MV-4-11 (cell line): ENCODE measurements at places on chromosomes 4 and X.

GRCh38 chr4:139131209-139131870 is 45.7 kb downstream of the ELF2 start:
- DNase-seq, result no peak

GRCh38 chrX:45011597-45011996 is 138.6 kb downstream of the KDM6A start:
- no peak for DNase-seq

DNA sequence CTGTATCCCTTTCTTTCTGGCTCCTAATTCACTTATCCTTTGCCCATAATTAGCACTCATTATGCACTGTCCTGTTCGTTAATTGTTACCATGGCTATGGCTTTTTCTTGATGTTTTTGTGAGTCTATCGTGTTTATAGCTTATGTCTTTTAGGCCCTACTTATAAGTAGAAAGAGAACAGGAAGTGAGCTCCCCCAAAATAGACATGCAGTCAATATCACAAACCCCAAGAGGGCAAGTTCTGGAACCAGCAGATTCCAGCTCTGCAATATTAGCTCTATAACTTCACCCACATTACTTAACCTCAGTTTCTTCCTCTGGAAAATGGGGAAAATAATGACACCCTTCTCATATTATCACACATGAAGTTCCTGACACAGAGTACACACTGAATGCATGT is 7.4 kb upstream of the HS3ST1 start:
- DNase-seq, result peak; percentile 35

GRCh38 chr4:7705062-7705461 is 234.6 kb downstream of the AFAP1 start:
- DNase-seq, result no peak

DNA sequence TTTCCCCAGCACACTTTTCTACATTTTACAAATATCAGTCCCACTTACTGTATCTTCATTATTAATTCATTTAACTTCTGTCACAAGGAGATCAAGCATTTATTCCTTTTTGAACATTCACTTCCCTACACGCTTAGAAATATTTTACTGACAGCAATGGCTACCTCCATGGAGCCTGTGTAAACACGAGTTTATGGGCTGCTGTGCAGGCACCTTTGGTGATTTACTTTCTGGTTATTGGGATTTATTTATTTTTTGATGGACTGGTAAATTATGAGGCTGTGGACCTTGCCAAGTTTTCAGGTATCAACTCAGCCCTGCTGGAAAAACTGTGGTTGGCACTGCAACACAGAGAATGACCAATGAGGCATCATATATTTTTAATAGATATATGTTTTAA is 45.4 kb upstream of the PAQR3 start:
- DNase-seq, result no peak

- DNase-seq, result no peak
Measured at GRCh38 chr4:7165874-7166201, 26.5 kb upstream of the SORCS2 start.

DNA sequence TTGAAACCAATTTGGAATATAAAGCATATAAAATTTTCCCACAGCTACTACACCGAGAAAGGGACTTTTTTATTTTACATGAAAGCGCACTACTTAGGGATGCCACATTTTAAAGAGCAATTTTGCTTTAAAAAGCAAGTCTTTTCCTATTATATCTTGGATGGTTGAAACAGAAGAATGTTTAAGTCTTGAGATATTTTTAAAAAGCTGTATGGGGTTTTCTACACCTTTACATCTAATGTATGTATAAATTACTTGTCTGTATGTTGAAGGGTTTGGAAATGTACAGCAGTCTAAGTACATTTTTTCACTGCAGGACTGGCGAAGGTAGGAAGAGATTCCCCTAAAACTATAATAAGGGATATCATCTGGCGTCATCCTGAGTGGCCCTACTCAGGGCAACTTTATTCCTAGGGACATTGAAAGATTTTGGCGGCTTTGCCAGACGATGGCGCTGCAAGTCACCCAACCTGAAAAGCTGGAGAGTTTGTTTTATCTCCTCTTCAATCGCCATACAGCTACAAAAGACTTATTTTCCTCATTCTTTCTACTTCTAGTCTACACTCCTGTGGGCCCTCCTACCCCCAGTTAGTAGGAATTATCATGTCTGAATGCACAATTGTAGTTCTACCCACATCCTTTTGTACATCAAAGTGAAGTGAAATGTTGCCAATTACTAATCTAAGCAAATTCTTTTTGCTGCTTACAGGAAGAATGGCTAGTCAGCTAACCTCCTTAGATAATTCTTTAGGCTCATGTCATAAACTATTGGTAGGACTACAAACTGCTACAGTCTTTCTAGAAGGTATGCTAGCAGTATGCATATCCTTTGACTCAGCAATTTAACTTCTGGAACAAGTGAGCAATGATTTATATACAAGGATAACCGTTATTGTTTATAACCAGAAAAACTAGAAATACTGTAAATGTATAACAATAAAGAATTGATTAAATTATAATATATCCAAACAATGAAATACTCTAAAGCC is 782 bp upstream of the NEK1 start:
- DNase-seq, result peak; percentile 64

DNA sequence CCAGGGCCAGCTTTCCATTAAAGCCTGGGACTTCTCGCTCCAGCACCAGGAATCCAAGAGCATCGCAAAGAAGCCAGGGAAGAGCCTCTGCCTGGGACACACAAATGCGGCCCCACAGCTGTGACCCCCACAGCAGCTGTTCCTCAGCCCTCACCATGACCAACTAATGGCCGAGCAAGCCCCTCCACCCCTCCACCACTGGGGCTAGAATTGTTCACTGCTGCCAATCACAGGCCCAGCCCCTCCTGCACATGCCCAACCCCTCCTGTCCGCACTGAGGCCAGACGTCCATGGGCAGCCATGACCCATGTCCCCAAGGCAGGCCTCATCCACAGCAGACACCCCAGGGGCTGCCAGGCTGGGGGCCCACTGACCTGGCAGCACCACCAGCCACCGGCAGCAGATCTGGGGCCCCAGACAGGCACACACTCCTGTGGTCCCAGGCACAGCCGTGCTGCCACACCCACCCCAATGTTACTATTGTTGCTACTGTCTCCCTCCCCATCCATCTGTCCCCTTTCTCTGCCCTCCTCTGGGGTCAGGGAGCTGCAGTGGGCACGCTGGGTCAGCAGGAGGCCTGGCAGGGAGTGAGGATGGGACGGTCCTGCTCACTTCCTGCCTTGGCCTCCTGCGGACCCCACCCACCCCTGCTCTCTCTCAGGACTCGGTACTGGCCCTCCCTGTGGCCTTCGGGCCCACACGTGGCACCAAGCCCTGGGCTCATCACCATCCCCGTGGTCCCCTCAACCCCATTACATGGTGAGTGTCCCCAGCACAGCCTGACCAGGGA is 56.0 kb downstream of the ZFYVE28 start:
- DNase-seq, result no peak

DNA sequence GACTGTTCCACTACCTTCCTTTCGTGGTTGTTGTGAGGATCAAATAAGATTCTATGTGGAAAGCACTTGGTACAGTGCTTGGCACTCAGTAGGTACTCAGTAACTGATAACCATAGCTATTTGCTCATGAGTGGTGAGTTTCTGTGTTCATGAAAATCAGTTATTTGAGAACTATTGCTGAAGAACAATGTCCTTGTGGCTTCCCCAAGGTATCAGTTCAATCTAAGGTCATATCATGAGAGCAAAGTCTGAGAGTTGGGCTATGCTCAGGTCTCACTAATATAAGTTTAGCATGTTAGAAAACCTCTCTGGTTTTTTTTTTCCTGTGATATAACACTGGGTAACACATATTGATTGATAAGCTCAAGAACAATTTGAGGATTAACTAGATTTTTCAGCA is 147.8 kb downstream of the GRIA3 start:
- no peak for DNase-seq

- no peak for DNase-seq
Measured at GRCh38 chr4:5711479-5712184, 631 bp downstream of the EVC start.

- DNase-seq, result no peak
Measured at GRCh38 chr4:3781193-3781886, 15.2 kb downstream of the ADRA2C start.

DNA sequence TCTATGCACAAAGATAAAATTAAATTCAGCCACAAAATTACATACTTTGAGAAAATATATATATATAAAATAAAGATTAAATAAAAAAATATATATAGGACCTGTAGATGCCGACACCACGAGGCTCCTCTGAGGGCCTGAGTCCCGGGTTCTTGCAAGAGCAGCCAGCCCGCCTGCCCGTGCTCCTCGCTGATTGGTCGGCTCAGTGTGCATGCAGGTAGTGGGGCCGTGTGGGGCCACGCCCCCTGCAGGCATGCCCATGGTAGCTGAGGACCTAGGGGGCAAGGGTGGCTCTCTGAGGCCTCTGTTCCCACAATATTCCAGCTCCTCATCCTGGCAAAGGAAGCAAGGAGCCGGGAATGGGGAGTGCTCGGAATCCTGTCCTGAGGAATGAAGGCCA is 80.5 kb upstream of the AMELX start:
- DNase-seq, result no peak

DNA sequence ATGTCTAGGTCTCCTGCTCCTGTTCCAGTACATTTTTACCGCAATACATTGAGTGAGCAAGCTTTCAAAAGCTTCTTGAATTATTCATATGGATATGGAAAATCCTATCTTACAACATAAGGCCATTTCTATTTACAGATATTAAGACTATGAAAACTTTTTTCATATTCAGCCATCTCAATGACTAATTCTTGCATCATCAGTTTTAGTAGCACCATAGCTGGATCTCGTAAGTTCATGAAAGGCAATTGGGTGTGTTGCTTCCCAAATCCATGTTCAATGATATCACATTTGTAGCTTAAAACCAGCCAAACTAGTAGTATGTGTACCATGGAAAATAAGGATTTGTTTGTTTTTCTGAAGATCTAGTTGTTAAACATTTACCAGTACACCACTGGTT is 118.3 kb upstream of the GABRA2 start:
- no peak for DNase-seq

- no peak for DNase-seq
Measured at GRCh38 chr4:8276358-8277240, 7.0 kb downstream of the HTRA3 start.

- no peak for DNase-seq
Measured at GRCh38 chr4:20106921-20107320, 144.8 kb upstream of the SLIT2 start.

DNA sequence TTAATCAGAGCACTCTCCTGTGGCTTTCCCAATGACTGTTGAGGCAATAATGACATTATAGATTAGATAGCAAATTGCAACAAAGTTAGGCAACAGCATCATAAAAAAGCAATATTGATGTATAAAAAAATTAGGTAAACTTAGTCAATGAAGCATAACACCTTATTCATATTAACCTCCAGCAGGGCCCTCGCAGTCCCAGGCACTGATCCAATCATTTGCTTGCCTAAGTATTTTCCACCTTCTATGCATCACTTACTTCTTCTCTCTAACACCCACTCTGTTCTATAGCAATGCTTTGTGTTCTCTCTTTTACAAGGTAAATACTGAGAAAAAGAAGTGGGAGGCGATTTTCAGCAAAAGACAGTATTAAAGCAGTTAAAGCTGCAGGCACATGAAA is 833.5 kb upstream of the ADGRL3 start:
- no peak for DNase-seq

GRCh38 chr4:123536225-123536624 is 139.6 kb downstream of the SPRY1 start:
- DNase-seq, result peak; percentile 10
